ENCODE measurements at places on chromosomes 3 and 15. TPM values are rescaled to one million over a fixed set of nuclear protein-coding genes. Genes with fewer than 3 reads are reported as not detected.

DNA sequence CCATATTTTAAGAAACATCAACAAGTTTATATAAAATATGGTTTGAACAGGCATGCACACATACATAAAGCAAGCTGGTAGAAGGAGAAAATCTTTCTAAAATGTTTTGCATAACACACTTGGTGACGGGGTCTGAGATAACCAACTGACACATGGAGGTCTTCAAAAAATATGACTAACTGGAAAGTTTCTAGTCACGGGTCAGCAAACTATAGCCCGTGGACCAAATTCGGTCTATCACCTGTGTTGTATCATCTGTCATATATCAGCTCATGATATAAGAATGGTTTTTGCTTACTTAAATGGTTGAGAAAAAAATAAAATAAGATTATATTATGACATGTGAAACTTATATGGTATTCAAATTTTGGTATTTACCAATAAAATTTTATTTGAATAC, 465.1 kb downstream of the FOXP1 start:
- DNase-seq: no peak

DNA sequence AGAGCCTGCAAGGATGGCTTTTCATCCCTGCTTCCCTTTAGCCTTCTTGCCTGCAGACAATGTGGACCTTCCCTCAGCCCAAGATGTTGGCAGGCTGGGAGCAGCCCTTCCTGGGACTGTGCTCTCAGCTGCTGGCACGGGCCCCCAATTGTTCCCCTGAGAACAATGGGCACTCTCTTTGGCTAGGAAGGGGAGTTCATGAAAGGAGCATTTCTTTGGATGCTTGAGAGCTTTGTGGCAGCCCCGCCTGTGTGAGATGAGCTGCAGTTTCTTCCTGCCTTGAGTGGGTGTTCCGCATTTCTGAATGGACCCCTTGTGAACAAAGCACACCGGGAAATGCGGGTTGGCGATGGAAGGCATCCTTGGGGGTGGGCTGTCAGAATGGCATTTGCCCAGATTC, 35.0 kb upstream of the BSN start:
- DNase-seq: peak; percentile 28

The CLDN16 gene
- 0.97 TPM for total RNA-seq

The CRYGS gene
- total RNA-seq: 1.6 TPM

The DUOX1 gene
- 0.06 TPM for total RNA-seq

DNA sequence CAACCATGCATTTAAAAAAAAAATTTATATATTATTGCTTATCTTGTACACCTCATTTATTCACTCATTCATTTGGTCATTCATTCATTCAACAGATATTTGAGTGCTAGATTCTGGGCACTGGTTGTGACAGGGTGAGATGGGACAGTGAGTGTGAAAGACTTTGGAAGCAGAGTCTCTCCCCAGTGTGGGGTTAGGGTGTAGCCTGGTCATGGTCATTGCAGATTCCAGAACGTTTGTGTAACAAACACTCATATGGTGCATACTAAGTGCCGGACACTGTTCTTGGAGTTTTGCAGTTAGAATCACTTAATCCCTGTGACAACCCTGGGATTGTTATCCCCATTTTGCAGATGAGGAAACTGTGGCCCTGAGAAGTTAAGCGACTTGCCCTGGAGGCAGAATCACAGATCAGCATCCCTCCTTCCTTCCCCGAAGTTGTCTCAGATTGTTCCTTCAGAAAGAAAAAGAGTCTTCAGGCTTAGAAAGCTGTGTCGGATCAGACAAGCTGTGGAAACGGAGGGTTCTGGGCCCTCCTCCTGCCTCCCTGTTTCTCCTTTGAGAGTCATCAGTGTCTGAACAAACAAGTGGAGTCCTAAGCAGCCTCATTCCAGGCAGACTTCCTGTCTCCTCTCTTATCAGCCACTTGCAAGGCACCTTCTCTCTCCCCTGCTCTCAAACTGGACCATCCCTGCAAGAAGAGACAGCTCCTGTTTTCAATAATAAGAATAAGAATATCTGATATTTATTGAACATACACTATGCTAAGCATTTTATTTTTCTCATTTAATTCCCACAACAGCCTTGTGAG, 6.3 kb downstream of the LOXL1 start:
- DNase-seq: no peak

- no peak for DNase-seq
These were observed 86.8 kb downstream of the CYP19A1 start for GRCh38 chr15:51251556-51251955.

DNA sequence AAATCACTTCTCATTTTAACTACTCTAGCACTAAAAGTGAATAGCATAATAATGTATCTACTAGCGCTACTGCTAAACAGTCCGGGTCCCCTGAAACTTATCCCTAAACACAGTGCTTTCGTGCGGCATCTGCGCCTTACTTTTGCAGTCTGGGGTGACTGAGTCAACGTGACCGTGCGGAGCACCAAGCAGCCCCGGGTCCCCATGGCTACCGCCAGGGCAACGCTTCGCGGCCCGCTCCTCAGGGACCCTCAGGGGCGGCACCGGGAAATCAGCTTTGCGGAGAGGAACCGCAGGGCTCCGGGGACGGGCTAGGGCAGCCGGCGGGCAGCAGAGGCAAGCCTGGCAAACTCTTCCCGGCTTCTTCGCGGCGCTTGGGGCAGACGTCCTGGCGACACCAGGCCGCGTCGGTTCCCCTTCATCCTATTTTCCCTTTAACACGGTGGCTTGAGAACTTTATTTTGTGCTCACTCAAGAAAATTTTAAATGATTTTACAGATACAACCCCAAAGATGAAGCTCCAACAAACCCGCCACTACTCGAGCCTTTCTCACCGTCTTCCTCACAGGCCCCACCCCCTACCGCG, 757 bp upstream of the DIPK2A start:
- DNase-seq: peak; percentile 68

GRCh38 chr3:40923143-40923542, 276.2 kb upstream of the CTNNB1 start:
- no peak for DNase-seq

DNA sequence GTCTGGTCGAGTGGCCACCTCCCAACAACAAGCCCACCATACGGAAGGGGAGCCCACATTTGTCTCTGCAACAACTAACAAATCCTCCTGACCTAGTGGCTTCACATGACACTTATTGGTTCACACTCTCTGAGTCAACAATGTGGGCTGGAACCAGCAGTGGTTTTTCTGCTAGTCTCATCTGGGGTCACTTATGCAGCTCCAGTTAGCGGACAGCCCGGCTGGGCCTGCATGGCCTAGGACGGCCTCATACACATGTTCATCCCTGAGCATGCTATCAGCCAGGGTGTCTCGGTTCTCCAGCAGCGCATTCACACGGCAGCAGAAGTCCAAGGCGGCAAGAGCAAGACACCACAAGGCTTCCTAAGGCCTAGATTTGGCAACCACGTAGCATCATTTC, 281.7 kb downstream of the XXYLT1 start:
- DNase-seq: no peak

The IL20RB gene
- total RNA-seq: 0.31 TPM

The MON1A gene
- total RNA-seq: 11.4 TPM

DNA sequence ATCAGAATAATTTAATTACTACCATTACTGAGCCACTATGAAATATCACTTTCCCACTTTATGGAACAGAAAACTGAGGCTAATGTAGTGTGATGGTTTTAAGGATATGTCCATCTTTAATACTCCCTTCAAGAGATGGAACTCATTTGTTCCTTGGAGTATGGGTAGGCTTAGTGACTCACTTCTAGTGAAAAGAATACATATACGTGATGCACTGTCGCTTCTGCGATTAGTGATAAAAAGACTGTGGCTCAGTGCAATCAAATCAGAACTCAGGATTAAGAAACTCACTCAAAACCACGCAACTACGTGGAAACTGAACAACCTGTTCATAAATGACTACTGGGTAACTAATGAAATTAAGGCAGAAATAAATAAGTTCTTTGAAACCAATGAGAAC, 216.6 kb downstream of the SUCLG2 start:
- no peak for DNase-seq

GRCh38 chr3:17931131-17931530, 188.7 kb upstream of the TBC1D5 start:
- no peak for DNase-seq

DNA sequence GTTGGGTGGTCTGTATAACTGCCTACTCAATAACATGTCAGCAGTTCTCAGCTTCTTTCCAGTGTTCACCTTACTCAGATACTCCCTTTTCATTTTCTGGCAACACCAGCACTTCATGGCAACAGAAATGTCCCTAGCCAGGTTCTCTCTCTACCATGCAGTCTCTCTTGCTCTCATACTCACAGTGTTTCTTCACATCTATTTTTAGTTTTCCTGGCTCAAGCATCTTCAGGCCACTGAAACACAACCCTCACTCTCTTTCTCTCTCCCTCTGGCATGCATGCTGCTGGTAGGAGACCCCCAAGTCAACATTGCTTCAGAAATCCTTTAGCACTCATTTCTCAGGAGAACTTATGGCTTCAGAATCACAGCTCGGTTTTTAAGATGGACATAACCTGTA, at the start of gene CAPN3:
TSS of gene CAPN3 (plus strand) at position 253 of the 400 bp plus-strand sequence. CDS start 305 bp downstream, outside the sequence.
- DNase-seq: no peak

- DNase-seq: no peak
These were observed 3.3 kb downstream of the CRABP1 start for GRCh38 chr15:78343276-78344060.

The CISH gene
- total RNA-seq: 19.5 TPM

GRCh38 chr15:94411846-94412245, 180.5 kb downstream of the MCTP2 start:
- no peak for DNase-seq

- no peak for DNase-seq
These were observed 34.9 kb upstream of the POU1F1 start for GRCh38 chr3:87311309-87311708.

GRCh38 chr3:119664850-119665379, 4.5 kb upstream of the POPDC2 start:
- DNase-seq: no peak

DNA sequence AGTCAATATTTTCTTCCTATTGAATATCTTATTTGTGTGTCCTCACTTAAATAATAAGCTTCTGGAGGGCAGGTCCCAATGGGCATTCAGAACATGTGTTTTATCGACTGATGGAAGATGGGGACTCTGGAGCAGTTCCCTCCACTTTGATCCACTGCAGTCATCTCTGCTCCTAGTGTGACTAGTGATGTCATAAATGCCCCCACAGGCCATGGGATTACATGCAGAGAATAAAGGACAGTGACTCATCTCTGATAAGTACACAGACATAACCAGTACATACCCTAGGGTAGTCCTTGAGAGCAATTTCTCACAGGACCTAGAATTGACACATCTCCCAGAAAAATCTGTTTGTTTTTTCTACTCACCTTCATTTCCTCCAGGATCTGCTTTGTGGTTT, 49.4 kb upstream of the FMN1 start:
- DNase-seq: no peak

DNA sequence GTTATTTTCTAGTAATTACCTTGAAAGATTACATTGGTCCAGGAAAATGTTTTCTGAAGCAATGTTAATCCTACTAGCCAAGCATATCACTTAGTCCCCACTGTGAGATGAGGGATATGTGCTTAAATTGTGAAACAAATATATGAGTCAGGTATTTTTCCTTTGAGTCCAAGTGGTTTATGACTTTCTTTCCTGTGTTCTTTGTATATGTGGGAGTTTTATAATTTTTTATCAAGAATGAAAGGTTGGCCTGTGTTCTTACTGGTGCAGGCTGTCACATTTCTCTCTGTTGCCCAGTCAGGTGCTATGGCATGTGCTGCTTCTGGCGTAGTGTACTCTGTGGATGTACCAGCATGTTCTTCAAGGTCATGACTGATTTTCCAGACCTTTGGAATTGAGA, 147.4 kb downstream of the CMSS1 start:
- DNase-seq: no peak

GRCh38 chr3:94928921-94929320, 866.1 kb downstream of the NSUN3 start:
- DNase-seq: no peak

DNA sequence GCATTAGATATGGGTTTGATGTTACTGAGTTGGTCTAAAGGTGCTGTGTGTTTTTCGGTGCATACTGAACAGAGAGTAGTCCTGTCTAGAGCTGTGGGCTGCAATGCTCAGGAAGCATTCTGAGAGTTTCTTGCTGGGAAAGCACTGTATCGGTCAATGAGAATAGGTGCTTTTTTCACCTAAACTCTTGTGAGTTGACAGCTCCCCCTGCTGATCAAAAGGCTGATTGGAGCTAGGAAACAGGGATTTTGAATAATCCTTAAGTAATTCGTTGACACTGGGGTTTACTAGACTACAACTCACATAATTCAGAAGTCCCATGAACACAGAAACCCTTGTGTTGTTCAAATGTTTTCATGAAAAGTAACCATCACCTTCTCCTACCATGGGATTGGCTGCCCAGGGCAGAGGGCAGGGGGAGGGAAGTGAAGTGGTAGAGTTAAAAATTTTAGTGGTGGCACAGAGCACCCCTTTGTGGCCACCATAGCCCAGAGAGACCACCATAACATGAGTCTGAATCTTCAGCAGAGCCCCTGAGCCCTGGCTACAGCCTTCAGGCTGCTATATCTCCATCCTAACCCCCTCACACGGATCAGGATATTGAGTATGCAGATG, 13.0 kb upstream of the MANF start:
- peak; percentile 61 for DNase-seq

DNA sequence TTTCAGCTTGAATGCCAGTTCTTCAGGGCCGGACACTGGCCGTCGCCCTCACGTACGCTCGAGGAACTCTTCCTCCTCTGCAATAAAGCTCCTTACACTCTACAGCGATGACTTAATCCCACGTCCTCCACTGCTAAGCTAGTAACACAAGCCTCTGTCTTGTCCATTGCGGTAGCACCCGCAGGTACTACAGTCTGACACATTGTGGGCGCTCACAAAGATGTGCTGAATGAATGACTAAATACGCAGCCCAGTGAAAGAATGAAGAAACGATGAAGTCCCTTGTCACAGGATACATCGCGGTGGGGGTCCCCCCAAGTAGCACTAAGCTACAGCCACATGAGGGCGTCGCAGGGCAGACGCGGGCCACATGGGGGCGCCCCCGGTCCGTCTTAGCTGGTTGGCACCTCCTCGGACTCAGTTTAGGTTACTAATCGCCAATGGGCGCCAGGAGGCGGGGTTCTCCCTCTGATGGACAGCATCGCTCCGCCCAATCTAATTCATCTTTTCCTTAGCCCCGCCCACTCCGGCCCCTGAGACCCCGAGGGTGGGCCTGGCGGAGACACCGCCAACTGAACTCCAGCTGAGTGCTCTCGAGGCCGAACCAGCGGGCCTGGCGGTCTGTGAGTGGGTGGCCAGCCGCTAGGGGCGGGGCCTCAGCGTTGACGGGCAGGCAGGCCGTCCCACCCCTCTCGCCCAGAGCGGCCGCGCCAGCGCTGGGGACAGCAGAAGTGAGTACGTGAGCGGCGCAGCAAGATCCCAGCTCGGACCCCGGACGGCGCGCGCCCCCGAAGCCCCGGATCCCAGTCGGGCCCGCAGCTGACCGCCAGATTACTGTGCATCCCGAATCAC, at the start of gene EPHB3:
TSS of gene EPHB3 (plus strand) at position 725 of the 852 bp plus-strand sequence. CDS start 451 bp downstream, outside the sequence.
- DNase-seq: peak; percentile 97

The GRAMD1C gene
- 10.9 TPM for total RNA-seq

- DNase-seq: no peak
These were observed 77.8 kb downstream of the B3GNT5 start for GRCh38 chr3:183330881-183331280.

DNA sequence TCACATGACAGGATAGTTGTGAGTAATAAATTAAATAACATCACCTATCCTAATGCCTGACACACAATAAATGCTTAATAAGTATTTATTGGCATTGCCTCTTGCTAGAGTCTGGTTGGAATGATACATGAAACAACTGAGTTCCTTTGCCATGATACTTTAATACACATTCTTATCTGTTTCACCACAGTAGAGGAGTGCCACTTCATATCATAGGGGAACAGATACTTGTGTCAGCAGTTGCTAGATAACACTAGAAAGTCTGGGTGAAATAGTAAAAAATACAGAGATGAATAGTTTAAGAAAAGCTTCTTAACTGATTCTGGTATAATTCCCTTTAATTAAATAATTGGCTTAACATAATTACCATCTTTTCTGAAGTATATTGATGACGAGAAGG, 380.0 kb upstream of the GOLIM4 start:
- DNase-seq: no peak

Measured in right lobe of liver (tissue), 6 donors.